Activated naive CD8-positive, alpha-beta T cell treated with anti-CD3 and anti-CD28 coated beads for 36 hours (primary cell): ENCODE measurements at places on chromosomes 5 and 9. TPM values are rescaled to one million over a fixed set of nuclear protein-coding genes. Genes with fewer than 3 reads are reported as not detected.

DNA sequence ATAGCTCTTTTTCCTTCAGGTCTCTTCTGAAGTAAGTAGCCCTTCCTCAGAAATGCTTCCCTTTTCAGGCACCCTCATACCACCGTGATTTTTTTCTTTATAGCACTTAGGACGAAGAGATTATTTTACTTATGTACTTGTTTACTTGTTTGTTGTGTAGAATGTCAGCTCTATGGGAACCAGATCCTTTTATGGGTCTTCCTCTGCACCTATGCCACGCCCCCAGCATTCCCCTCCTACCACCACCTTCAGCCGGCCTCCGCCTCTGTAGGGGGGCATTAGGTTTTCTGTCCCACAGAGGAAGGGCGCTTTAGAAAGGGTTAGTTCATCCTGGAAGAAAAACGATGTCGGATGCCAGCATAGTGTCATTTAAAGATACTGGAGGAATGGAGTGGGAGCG, 1.8 kb downstream of the CDKN2B-AS1 start:
- peaks cover 6% of the 10 kb centered on the region for H3K4me1 ChIP-seq
- DNase-seq: no peak
- peaks cover 67% of the 10 kb centered on the region for H3K27me3 ChIP-seq
- peaks cover 3% of the 10 kb centered on the region for H3K36me3 ChIP-seq
- no peak overlapping the region for H3K27ac ChIP-seq

- peaks cover 66% of the 10 kb centered on the region for H3K4me1 ChIP-seq
- no peak for DNase-seq
- peak overlapping the region; percentile 45 for H3K4me3 ChIP-seq
- H3K27me3 ChIP-seq: no peaks in the 10 kb centered on the region
- H3K27ac ChIP-seq: peak overlapping the region; percentile 82
Measured at GRCh38 chr5:131530706-131531331, 104.2 kb downstream of the RAPGEF6 start.

DNA sequence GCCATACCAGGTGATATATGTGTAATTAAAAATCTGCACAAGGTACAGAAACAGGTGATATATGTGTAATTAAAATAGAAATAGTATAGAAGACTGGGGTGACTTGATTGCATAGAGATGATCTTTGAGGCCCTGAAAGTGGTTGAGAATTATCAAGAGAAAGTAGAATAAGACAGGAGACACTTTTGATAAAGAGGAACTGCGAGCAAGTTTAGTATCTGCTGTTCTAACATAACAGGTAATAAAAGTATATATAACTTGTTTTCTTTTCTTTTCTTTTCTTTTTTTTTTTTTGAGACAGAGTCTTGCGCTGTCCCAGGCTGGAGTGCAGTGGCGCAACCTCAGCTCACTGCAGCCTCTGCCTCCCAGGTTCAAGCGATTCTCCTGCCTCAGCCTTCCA, 5.4 kb downstream of the SNX2 start:
- H3K27ac ChIP-seq: no peak overlapping the region
- peaks cover 35% of the 10 kb centered on the region for H3K4me1 ChIP-seq
- H3K27me3 ChIP-seq: no peaks in the 10 kb centered on the region
- H3K36me3 ChIP-seq: peaks cover 17% of the 10 kb centered on the region

DNA sequence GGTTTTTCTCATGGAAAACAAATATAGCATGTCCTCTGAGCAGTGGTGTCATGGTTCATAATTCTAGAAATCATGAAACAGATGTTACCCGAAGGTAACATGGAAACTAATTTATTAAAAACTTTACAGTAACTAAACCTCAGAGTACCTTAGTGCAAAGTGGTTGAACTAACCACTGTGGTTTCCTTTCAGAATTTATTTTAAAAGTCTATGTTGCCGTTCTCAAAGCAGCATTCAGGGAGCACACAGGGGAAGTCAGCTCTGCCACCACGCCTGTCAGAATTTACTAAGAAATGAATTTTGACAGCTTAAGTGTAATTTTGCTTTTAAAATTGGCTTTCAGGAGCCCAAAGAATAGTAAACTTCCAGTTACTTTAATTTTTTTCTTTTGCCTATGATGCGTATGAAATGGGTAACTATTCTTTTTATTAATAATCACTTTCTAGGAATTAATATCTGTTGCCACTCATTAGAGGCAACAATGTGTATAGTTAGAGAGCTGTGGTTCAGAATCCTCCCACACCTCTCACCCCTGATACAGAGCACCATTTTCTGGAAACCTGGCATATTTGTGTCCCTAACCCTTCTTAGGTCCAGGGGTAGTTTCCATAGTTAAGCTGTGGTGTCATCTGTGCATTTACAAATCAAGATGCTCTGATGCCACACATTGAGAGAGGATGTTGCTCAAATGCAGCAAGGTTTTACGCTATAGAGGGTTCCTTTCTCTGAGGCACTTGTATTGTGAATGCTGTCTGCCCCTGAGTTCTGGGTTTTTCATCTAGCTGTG, 202.6 kb downstream of the ZSWIM6 start:
- H3K27me3 ChIP-seq: no peaks in the 10 kb centered on the region
- DNase-seq: peak; percentile 4
- H3K36me3 ChIP-seq: peaks cover 40% of the 10 kb centered on the region
- H3K27ac ChIP-seq: peak overlapping the region; percentile 54
- peaks cover 15% of the 10 kb centered on the region for H3K4me1 ChIP-seq

DNA sequence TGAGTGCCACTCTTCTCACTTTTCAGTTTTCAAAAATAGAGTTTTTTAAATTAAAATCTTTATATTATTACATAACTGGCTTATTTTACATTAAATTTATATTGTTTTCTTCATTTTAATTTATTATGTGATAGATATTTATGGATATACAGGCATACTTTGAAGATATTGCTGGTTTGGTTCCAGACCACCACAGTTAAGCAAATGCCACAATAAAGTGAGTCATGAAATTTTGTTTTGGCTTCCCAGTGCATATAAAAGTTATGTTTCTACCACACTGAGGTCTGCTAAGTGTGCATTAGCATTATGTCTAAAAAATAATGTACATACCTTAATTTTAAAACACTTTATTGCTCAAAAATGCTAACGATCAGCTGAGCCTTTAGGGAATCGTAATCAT, 47.4 kb downstream of the NDUFS4 start:
- peaks cover 48% of the 10 kb centered on the region for H3K36me3 ChIP-seq
- peaks cover 16% of the 10 kb centered on the region for H3K4me1 ChIP-seq
- H3K27ac ChIP-seq: no peak overlapping the region
- no peaks in the 10 kb centered on the region for H3K27me3 ChIP-seq

DNA sequence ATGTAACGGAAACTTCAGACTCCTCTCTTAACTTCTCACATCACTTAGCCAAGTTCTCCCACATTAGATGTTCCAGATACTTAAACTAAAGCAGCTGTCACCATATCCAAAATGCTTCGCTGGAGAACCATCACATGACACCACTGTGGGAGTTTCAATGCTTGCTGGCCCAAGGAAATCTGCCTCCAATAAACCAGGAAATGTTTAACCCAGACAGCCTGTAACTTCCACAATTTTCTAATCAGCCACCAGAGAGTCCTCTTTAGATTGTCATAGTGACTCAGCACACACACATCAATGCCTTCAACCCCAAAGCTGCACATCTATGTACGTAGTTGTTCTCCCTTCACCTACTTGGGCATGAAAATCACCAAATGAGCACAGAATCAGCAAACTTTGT, 118.7 kb downstream of the LPAR1 start:
- no peaks in the 10 kb centered on the region for H3K36me3 ChIP-seq
- H3K4me1 ChIP-seq: no peaks in the 10 kb centered on the region
- no peaks in the 10 kb centered on the region for H3K27me3 ChIP-seq
- no peak overlapping the region for H3K4me3 ChIP-seq
- no peak overlapping the region for H3K27ac ChIP-seq

DNA sequence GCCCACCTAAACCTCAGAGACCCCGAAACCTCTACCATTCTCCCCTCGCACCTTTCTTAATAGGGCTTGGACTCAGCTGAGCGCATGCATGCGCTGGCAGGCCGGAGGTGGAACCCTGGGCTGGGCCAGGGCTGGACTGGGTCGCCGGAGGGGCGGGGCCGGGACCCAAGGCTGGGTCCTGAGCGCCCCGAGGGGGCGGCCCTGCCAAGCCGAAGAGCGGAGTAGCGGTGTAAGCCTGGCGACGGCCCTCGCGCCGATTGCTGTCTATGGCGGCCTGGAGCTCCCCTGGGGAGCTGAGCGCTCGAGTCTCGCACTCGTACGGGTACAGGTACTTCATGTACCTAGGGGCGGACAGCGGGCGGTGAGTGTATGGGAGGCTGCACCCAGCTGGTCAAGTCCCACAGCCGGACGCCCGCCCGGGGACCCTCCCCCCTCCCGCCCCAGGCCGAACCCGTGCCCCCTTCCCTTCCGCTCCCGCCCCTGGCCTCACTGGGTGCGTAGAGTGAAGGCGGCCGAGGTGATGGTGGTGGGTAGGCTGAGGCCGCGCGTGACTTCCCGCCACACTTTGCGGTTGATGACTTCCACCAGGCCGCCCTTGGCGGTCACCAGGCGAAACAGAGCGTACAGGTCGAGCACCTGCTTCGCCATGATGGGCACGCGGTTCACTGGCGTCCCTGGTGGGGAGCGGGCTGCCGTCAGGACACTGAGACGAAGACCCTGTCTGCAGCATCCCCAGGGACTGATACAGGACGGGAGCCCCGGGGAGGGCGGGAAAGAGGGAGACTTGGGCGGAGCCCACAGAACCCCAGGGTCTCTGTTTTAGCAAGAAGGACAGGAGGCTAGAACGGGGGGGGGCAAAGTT, 3.3 kb upstream of the DCTN3 start:
- peak overlapping the region; percentile 24 for H3K4me3 ChIP-seq
- peaks cover 27% of the 10 kb centered on the region for H3K4me1 ChIP-seq
- H3K27ac ChIP-seq: no peak overlapping the region
- H3K36me3 ChIP-seq: no peaks in the 10 kb centered on the region
- peaks cover 73% of the 10 kb centered on the region for H3K27me3 ChIP-seq
- DNase-seq: peak; percentile 23

- peaks cover 25% of the 10 kb centered on the region for H3K36me3 ChIP-seq
- no peak for DNase-seq
- H3K4me3 ChIP-seq: no peak overlapping the region
- H3K27ac ChIP-seq: no peak overlapping the region
- H3K4me1 ChIP-seq: no peaks in the 10 kb centered on the region
Measured at GRCh38 chr5:82044010-82044409, 72.2 kb downstream of the ATG10 start.

CNTNAP3B gene
- total RNA-seq: not detected

SFXN1 gene
- total RNA-seq: 523 TPM

DNA sequence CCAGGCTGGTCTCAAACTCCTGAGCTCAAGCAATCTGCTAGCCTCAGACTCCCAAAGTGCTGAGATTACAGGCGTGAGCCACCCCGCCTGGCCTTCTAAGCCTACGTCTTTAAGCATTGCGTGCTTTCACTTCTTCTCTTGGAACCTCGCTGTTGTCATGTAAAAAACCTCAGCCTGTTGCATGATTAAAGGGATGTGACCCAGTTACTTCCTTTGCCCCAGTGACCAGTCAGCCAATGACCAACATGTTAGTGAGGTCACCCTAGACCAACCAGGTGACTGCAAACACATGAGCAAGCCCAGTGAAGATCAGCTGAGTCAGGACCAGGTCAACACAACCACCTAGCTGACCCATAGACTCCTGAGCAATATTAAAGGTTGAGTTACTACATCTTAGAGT, 10.5 kb downstream of the KIF4B start:
- H3K4me3 ChIP-seq: no peak overlapping the region
- peaks cover 2% of the 10 kb centered on the region for H3K4me1 ChIP-seq
- H3K27ac ChIP-seq: no peak overlapping the region
- H3K27me3 ChIP-seq: peaks cover 3% of the 10 kb centered on the region

GRCh38 chr9:127723444-127723843, 7.6 kb downstream of the TTC16 start:
- no peak for DNase-seq
- peaks cover 15% of the 10 kb centered on the region for H3K4me1 ChIP-seq
- no peaks in the 10 kb centered on the region for H3K27me3 ChIP-seq
- no peak overlapping the region for H3K27ac ChIP-seq

- DNase-seq: no peak
- peaks cover 8% of the 10 kb centered on the region for H3K27me3 ChIP-seq
- no peak overlapping the region for H3K4me3 ChIP-seq
- no peaks in the 10 kb centered on the region for H3K4me1 ChIP-seq
- no peak overlapping the region for H3K27ac ChIP-seq
Measured at GRCh38 chr5:54852007-54852406, 133.4 kb downstream of the ESM1 start.

ANKRD31 gene
- 0.99 TPM for total RNA-seq

PLPP7 gene
- 0.35 TPM for total RNA-seq
